ENCODE measurements at places on chromosomes 4 and X. TPM values are rescaled to one million over a fixed set of nuclear protein-coding genes. Genes with fewer than 3 reads are reported as not detected.

The BTK gene
- 0.20 TPM for total RNA-seq

The TSPAN5 gene
- 16.7 TPM for total RNA-seq

The PASD1 gene
- not detected for total RNA-seq

The VCX3A gene
- total RNA-seq, result not detected

The TMSB15C gene
- total RNA-seq, result not detected

The SCD5 gene
- total RNA-seq, result 6.6 TPM

The TEX13C gene
- total RNA-seq, result not detected
